Aorta (tissue), 5 donors: ENCODE measurements at places on chromosomes 2 and 18. TPM values are rescaled to one million over a fixed set of nuclear protein-coding genes. Genes with fewer than 3 reads are reported as not detected.

- H3K27me3 ChIP-seq = no peaks in the 10 kb centered on the region
- no peak for DNase-seq
- H3K4me1 ChIP-seq = no peaks in the 10 kb centered on the region
- no peak overlapping the region for H3K4me3 ChIP-seq
- no peaks in the 10 kb centered on the region for H3K36me3 ChIP-seq
Observed at GRCh38 chr2:144443837-144444817, 75.8 kb downstream of the ZEB2 start.

- H3K27ac ChIP-seq = no peak overlapping the region
- H3K36me3 ChIP-seq = no peaks in the 10 kb centered on the region
- H3K4me1 ChIP-seq = no peaks in the 10 kb centered on the region
- H3K4me3 ChIP-seq = no peak overlapping the region
- no peak for DNase-seq
- H3K27me3 ChIP-seq = no peaks in the 10 kb centered on the region
Observed at GRCh38 chr2:202690321-202690900, 55.6 kb downstream of the FAM117B start.

CASP10 gene
- total RNA-seq = 26.1 TPM

DNA sequence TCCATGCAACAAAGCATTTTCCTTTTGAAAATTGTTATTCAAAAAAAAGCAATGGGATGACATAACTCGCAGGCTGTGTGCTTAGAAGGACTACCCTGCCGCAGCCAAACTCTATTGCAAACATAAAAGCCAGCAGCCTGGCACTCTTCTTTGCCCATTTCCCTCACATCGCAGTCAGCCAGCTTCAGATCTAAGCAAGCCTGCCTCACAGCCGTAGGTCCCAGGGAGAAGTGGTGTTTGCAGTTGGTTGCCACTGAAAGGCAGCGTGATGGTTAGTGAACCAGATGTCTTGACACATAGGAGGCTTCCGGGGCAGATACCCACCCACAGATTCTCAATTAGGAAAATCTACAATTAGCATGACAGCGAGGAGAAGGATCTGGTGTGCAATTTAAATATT, 655.2 kb downstream of the RNF144A start:
- no peak overlapping the region for H3K4me3 ChIP-seq
- H3K4me1 ChIP-seq = no peaks in the 10 kb centered on the region
- DNase-seq = no peak
- H3K27ac ChIP-seq = no peak overlapping the region
- no peaks in the 10 kb centered on the region for H3K36me3 ChIP-seq

GNAL gene
- total RNA-seq = 12.0 TPM

- no peak for DNase-seq
- no peaks in the 10 kb centered on the region for H3K36me3 ChIP-seq
- no peak overlapping the region for H3K4me3 ChIP-seq
- H3K4me1 ChIP-seq = no peaks in the 10 kb centered on the region
- H3K27ac ChIP-seq = no peak overlapping the region
Observed at GRCh38 chr2:176643646-176644045, 374.4 kb downstream of the MTX2 start.

DNA sequence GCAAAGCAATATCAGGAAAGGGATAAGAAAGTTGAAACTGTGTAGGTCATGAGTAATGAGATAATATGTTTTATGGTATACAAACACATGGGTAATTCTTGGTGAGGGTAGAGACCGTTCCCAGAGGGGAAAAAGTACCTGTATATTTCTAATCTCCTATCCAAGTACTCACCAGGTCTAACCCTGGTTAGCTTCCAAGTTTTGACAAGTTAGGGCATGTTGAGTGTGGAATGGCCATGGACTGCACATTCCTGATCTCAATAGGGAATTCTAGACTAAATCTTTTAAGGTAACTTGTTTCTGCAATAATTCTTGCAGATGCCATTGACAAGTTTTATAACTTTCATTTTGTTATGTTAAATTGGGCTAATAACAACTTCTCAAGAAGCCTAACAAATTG, 216.6 kb downstream of the SPAG16 start:
- H3K4me3 ChIP-seq = no peak overlapping the region
- H3K27me3 ChIP-seq = no peaks in the 10 kb centered on the region
- H3K27ac ChIP-seq = no peak overlapping the region
- no peak for DNase-seq
- H3K4me1 ChIP-seq = no peaks in the 10 kb centered on the region
- no peaks in the 10 kb centered on the region for H3K36me3 ChIP-seq

GRCh38 chr18:79707671-79708070, 28.1 kb downstream of the CTDP1 start:
- no peaks in the 10 kb centered on the region for H3K4me1 ChIP-seq
- H3K27me3 ChIP-seq = no peaks in the 10 kb centered on the region
- no peak overlapping the region for H3K27ac ChIP-seq
- no peak for DNase-seq
- H3K4me3 ChIP-seq = no peak overlapping the region

NCKAP5 gene
- 2.4 TPM for total RNA-seq

GRCh38 chr2:239278941-239279365, 121.9 kb downstream of the HDAC4 start:
- no peaks in the 10 kb centered on the region for H3K4me1 ChIP-seq
- H3K4me3 ChIP-seq = no peak overlapping the region
- no peaks in the 10 kb centered on the region for H3K27me3 ChIP-seq
- no peaks in the 10 kb centered on the region for H3K36me3 ChIP-seq

DNA sequence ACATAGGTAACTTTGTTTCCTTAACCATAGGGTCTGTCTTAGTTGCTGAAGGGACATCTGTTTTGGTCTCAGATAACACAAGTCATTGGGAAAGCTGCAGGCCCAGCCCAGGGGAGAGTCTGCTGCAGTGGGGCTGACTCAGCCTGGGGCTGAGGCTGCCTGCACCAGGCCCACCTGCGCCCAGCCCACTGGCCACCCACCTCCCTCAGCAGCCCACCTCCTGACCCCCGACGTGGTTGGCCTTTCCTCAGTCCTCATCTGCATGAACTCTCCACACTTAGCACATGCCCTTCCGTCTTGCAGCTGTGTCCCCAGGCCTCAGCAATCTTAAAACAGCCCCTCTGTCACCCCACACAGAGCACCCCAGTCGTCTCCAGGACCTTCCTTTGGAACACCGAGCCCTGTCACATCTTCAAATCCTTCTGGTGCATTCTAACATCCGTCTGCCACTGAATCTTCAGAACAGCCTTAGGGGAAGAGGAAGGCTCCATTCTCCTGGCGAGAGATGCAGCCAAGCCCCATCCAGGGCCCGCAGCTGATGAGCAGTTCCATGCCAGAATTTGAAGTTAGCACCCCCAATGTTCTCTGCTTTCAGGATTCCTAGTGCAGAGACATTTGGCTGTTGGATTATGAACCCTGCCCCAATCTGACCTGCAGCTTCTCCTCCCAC, 231.4 kb downstream of the SEPTIN10 start:
- H3K27ac ChIP-seq = no peak overlapping the region
- no peaks in the 10 kb centered on the region for H3K36me3 ChIP-seq
- no peak for DNase-seq
- H3K4me3 ChIP-seq = no peak overlapping the region
- H3K4me1 ChIP-seq = no peaks in the 10 kb centered on the region

DNA sequence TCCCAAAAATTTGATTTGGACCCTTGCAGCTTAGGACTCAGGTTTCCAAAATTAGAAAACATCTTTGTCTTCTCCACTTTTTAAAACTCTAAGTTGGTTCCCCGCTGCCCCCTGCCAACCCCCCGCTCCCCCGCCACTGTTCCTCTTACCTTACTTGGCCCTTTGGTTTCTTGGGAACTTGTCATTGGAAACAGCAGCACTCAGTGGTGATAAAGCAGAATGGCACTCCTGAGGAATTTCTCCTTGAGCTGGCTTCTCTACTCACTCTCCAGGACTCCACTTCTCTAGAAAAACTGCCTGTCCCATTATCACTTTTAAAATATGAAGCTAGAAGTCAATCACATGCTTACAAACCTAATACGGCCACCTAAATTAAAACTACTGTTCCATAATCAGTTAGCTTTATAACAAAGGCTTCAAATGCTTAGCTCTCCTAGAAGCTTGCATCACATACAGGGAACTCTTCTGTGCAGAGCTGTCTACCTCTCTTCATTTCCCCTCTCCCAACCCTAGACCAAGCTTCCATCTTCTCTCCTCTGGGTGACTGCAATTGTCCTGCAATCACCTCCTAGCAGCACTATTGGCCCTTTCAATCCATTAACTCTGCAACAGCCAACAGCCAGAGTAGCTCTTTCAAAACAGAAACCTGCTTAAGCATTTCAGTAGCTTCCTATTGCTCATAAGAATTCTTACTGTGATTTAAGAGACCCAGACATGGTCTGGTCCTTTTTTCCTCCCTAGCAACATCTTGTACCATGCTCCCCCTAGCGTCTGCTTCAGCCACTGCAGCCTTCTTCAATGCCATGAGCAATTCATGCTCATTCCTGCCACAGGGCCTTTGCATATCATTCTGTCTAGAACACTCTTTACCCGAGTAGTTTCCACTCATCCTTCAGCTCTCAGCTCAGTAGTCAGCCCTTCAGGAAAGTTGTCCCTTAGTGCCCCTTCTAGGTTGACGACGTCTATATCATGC, 15.2 kb upstream of the PLEKHM3 start:
- H3K27ac ChIP-seq = no peak overlapping the region
- H3K27me3 ChIP-seq = no peaks in the 10 kb centered on the region
- no peak overlapping the region for H3K4me3 ChIP-seq
- H3K4me1 ChIP-seq = no peaks in the 10 kb centered on the region
- peak; percentile 88 for DNase-seq

GRCh38 chr2:223315813-223316212, 263.8 kb downstream of the KCNE4 start:
- H3K27ac ChIP-seq = no peak overlapping the region
- H3K4me1 ChIP-seq = peaks cover 2% of the 10 kb centered on the region
- no peaks in the 10 kb centered on the region for H3K27me3 ChIP-seq
- H3K36me3 ChIP-seq = no peaks in the 10 kb centered on the region
- DNase-seq = no peak
- no peak overlapping the region for H3K4me3 ChIP-seq

HOXD12 gene
- not detected for total RNA-seq

PLCL1 gene
- total RNA-seq = 14.8 TPM

GREB1L gene
- 6.0 TPM for total RNA-seq

LYPD1 gene
- total RNA-seq = 1.2 TPM

DNA sequence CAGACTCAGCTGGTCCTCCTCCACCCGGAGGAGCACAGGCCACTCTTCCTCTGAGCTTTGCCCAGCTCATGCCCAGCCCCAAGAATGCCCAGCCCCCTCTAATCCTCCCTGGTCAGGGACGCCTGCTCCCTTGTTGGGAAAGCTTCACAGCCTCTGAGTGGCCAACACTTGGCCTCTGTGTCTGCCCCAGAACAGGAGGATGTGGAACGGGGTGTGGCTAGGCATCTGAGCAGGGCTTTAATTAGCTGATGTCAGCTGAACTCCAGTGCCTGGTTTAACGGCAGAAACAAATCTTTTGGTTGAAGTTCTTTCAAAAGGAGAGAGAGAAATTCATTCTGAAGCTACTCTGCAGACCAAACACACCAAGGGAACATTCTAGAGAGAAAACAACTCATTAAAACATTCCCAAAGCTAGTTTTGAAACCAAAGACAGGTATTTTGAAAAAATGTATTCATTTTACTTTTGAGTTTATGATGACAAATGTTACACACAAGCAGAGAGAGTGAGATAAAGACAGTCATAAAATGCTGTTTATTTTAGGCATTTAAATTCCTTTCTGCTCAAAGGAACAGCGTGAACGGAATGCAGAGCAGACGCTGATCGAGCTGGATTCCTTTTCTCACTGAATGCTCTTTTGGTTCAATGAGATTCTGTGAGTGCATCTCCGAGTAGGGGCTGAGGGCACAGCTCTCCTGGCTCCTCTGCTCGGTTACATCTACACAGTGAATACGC, 63.8 kb downstream of the RTP5 start:
- H3K27ac ChIP-seq = no peak overlapping the region
- no peak for DNase-seq
- H3K4me1 ChIP-seq = no peaks in the 10 kb centered on the region
- no peak overlapping the region for H3K4me3 ChIP-seq
- H3K27me3 ChIP-seq = no peaks in the 10 kb centered on the region

- peak overlapping the region; percentile 77 for H3K27ac ChIP-seq
- H3K36me3 ChIP-seq = no peaks in the 10 kb centered on the region
- no peak overlapping the region for H3K4me3 ChIP-seq
- H3K27me3 ChIP-seq = no peaks in the 10 kb centered on the region
- no peaks in the 10 kb centered on the region for H3K4me1 ChIP-seq
Observed at GRCh38 chr2:220078439-220078838, 451.0 kb downstream of the SLC4A3 start.

- DNase-seq = no peak
- H3K4me1 ChIP-seq = no peaks in the 10 kb centered on the region
- H3K4me3 ChIP-seq = no peak overlapping the region
- H3K36me3 ChIP-seq = no peaks in the 10 kb centered on the region
- H3K27ac ChIP-seq = no peak overlapping the region
Observed at GRCh38 chr2:71884303-71885042, 263.2 kb downstream of the CYP26B1 start.

DNA sequence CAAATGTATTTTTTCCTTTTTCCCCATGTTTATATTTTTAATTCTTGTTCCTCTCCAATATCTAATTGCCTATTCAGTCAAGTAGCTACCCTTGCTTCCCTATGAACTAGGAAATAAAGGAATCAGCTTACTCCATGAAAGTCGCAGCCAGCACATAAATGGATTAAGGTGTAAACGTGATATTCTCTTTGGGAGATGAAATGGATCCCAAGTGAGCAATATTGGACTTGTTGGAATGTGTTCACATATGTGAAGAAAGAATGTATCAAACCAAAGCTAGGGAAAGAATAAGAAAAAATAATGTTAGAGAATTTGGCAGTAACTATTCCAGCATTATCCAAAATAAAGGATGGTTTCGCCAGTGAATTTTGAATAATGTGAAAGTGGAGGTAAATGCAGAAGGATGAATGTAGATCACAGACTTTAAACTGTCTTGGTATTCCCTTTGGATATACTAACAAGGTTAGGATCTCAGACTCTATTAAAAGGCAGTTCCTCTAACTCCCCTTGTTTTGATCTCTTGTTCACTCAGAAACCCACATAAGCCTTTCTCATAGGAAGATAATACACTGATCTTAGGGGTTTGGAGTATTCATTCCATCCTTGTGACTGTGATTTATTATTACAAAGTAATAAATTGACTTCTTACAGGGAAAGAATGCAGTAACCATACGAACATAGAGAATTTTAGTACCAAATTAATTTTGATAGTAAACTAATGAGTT, 208.1 kb downstream of the BABAM2 start:
- DNase-seq = no peak
- H3K4me3 ChIP-seq = no peak overlapping the region
- peaks cover 7% of the 10 kb centered on the region for H3K4me1 ChIP-seq
- no peak overlapping the region for H3K27ac ChIP-seq
- H3K27me3 ChIP-seq = no peaks in the 10 kb centered on the region

GRCh38 chr2:128789776-128790455, 471.2 kb upstream of the HS6ST1 start:
- no peaks in the 10 kb centered on the region for H3K4me1 ChIP-seq
- no peak overlapping the region for H3K27ac ChIP-seq
- no peaks in the 10 kb centered on the region for H3K36me3 ChIP-seq
- H3K4me3 ChIP-seq = no peak overlapping the region
- H3K27me3 ChIP-seq = no peaks in the 10 kb centered on the region
- DNase-seq = no peak
